Stimulated activated CD8-positive, alpha-beta memory T cell treated with anti-CD3 and anti-CD28 coated beads, Interleukin-12 subunit alpha, Interleukin-12 subunit beta, amount 100 ng/mL, for 1 hour (primary cell): ENCODE measurements at places on chromosomes 2 and 18.

DNA sequence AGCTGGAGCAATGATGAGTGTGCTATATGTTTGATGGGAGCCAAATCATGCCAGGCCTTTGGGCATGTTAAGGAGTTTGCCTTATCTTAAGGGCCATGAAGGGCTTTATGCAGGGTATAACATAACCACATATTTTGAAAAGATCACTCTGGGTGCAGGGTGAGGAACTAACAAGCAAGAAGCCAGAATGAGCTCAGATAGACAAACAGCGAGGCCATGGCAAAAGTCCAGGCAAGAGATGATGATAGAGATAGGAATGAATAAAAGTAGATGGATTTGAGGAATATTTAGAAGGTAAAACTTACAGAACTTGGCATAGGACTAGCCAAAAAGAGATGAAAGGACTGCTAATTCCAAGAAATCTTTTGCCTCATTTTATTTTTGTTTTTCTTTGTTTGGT lies 6.7 kb downstream of the GALNT3 start:
- no peak for DNase-seq

GRCh38 chr2:28025123-28025522 lies 134.6 kb downstream of the BABAM2 start:
- DNase-seq, result no peak

DNA sequence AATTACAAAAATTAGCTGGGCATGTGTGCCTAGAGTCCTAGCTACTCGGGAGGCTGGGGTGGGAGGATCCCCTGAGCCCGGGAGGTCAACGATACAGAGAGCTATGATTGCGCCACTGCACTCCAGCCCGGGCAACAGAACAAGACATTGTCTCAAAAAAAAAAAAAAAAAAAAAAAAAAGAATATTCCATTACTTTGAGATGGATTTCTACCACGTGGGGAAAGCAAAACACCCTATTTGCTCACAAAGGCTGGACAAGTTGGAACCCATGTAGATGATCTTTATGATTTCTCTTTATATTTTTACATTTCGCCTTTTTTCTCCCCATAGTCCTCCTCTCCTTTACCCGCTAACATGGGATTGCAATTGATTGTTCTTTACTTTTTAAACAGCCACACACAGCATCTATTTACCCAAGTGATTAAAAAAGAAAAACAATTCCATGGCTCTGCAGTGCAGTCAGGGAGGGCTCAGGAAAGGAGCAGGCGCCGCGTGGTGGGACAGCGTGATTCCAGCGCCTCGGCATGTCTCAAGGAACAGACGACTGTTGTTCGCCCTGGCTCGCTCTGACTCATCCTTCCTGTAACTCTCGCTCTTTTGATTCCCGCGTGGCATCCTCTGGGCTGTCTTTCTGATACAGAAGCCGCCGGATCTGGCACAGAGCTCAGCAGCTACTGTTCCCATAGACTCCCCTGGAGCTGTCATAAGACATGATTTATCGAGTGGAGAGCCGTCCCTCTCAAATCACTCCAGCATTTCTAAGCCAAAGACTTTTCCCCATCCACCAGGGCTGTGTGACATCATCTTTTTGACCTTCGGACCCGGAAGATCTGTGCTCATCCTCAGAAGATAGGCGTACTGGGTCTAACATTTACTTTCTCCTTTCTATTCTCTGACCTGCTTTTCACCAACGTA lies 230.4 kb upstream of the AGAP1 start:
- no peak for DNase-seq

GRCh38 chr2:119387381-119388129 lies 20.8 kb downstream of the DBI start:
- DNase-seq, result no peak

- no peak for DNase-seq
Measured at GRCh38 chr2:67374949-67375348, 22.2 kb upstream of the ETAA1 start.

- DNase-seq, result peak; percentile 63
Measured at GRCh38 chr2:74002505-74003421, 18.1 kb downstream of the TET3 start.

DNA sequence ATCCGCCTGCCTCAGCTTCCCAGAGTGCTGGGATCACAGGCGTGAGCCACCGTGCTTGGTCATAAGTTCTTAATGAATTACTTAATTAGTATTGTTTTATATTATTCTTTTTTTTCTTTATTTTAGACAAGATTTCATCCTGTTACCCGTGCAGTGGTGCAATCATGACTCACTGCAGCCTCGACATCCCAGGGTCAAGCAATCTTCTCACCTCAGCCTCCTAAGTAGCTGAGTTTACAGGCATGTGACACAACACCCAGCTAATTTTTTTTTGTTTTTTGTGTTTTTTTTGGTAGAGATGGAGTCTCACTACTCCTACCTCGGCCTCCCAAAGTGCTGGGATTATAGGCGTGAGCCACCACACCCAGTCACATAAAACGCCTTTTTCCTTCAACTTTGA lies 17.3 kb downstream of the C2orf42 start:
- no peak for DNase-seq

DNA sequence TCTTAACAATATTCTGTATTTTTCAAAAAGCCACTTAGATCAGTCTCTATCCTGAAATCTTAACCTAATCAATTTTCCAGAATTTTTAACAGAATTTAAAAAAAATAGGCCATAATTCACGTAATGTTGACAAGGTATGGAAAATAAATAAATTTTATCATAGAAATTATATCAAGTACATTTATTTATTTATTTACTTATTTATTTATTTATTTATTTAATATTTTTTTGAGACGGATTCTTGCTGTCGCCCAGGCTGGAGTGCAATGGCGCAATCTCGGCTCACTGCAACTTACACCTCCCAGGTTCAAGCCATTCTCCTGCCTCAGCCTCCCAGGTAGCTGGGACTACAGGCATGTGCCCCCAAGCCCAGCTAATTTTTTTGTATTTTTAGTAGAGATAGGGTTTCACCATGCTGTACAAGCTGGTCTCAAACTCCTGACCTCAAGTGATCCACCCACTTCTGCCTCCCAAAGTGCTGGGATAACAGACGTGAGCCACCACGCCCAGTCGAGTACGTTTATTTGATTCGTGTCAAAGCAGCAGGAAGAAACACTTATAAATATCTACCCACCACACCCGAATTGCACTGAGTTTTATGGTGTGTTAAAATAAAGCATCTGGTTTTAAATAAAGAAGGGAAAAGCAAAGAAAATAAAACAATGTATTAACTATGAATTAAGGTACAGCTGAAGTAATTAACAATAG lies 60.1 kb downstream of the DSC3 start:
- no peak for DNase-seq

DNA sequence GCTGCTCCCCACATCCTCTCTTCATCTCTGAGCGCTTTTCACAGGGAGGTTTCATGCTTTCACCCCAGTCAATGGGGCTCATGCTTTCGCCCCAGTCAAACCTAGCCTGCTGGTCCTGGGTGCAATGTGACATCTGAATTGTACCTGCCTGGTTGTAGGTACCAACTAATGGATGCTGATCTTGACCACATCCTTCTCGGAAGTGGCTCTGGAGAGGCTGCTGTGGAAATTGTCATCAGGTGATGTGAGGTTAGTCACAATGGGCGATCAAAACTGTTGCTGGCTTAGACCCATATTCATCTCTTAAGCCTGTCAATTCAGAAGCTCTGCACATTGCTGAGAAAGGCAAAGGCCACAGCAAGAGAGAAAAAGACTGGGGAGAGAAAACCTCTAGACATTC lies 32.7 kb upstream of the ALKAL2 start:
- no peak for DNase-seq

- DNase-seq, result no peak
Measured at GRCh38 chr2:232869138-232870017, 686 bp upstream of the SNORC start.

- no peak for DNase-seq
Measured at GRCh38 chr2:200354833-200355751, 48.6 kb downstream of the SPATS2L start.
